Stimulated activated CD8-positive, alpha-beta memory T cell treated with anti-CD3 and anti-CD28 coated beads, Interleukin-15, amount 100 ng/mL, for 4 hours (primary cell): ENCODE measurements at places on chromosomes 5 and 9.

- no peak for DNase-seq
Observed at GRCh38 chr9:27427272-27427643, 96.8 kb upstream of the IFNK start.

DNA sequence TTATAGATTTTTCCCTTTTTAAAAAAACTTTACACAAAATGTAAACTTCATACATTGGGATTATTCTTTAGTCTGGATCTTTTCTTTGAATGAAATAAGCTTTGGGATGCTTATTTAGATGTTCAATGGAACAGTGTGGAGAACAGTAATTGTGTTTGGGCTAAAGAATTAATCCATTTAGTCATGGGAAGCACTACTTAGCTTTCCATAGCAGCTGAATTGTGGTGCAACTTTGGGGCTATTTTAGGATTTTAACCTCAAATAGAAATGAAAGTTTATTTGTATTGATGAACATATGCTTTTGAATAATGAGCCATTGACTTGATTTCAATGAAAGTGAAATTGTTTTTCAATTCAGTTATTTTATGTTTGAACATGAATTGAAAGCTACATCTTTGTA is 72.4 kb downstream of the ZCCHC7 start:
- no peak for DNase-seq

GRCh38 chr9:97860451-97861147 is 7.6 kb downstream of the FOXE1 start:
- DNase-seq, result no peak

DNA sequence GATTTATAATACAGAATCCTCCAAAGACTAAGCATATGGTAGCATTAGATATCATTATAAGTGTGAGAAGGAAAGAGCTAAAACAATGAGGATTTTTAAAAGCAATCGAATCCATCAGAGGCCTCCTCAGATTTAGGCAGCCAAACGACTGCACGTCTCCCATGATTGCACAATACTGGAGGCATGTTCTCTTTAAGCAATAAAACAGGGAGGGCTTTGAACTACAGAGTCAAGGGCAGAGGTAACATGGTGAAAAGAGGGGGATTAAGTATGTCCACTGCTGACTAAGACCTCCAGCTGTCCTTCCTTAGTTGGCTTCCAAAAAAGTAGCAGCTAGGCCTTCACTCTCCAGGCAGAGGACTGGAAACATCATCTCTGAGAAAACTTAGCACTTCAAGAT is 298.7 kb upstream of the RGMB start:
- DNase-seq, result no peak

DNA sequence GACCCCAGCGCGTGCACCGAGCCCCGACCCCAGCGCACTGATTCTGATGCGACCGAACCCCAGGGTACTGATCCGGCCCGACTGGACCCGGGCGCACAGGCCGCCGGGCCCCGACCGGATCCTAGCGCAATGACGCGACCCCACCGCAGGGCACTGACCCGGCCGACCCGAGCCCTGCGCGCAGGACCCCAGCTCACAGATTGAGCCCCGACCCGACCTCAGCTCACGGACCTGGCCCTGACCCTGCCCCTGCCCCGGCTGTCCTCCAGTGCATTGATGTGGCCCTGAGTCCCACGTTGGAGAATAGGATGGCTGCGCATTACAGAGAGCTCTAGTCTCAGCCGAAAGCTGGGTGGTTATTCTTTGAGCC is 438 bp downstream of the TRIP13 start:
- DNase-seq, result no peak

GRCh38 chr9:128136816-128137793 is 9.6 kb upstream of the PTGES2 start:
- no peak for DNase-seq
